ENCODE measurements at places on chromosomes 13 and 19. TPM values are rescaled to one million over a fixed set of nuclear protein-coding genes. Genes with fewer than 3 reads are reported as not detected.

- no peak for DNase-seq
Measured at GRCh38 chr19:18551631-18552030, 6.0 kb upstream of the KXD1 start.

SIGLEC14 gene
- total RNA-seq: not detected

DNA sequence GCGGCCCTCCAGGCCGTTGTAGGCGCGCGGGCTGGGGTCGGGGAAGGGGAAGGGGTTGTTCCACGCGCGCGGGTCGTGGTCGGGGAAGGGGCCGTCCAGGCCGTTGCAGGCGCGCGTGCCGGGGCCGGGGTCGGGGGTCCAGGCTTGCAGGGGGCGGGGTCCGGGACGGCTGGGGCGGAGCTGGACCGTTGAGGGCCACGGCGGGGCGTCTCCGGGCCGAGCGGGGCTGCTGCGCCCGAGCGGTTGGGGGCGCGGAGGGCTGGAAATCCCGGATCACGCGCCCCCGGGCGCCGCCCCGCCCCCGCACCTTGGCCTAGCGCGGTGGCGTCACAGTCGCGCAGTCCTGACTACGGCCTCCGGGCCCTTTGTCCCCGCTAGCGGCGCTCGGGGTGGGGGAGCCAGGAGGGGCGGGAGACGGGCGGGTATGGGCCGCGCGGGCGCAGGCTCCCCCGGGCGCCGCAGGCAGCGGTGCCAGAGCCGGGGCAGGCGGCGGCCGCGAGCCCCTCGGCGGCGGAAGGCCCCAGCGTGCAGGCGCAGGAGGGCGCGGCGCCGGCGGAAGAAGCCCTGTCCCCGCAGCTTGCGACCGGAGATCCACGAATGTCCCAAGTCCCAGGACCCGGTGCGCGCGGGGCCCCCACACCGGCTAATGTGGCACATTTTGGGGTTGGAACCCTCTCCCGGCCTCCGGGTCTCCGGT lies 665 bp downstream of the GPX4 start:
- no peak for DNase-seq

- DNase-seq: no peak
Measured at GRCh38 chr19:38276942-38277517, 12.7 kb downstream of the SPINT2 start.

MADCAM1 gene
- total RNA-seq: 1.1 TPM

SCGB2B2 gene
- 0.24 TPM for total RNA-seq

GRCh38 chr19:54325194-54325621 lies 12.2 kb upstream of the LILRA5 start:
- no peak for DNase-seq

DNA sequence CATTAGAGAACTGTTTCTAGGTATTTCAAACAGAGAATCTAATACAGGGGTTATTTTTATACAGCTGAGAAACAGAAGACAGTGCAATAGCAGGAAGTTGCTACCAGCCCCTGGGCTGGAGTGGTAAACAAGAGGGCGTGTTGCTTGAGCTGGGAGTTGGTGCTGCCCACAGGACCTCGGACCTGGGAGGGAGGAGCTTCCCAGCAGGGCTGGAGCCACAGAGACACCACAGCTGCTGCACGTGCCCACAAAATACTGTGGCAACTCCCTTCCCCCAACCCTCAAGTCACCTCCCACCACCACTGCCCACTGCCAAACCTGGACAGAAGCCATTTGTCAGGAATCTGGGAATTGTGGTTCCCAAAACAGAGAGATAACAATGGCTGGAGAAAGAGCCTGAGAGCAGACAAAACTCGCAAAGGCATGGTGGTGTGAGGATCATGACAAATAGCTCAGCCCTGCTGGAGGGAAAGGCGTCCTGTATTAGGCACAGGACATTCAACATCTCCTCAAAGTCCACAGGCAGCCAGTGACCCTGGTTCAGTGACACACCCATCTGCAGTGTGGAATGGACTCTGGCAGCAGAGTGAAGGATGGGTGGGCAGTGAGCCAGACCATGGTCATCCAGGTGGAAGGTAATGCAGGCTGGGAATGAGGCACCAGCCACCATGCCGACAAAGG lies 57.2 kb downstream of the SPATA13 start:
- no peak for DNase-seq

LRRC25 gene
- not detected for total RNA-seq

ANKRD24 gene
- 0.89 TPM for total RNA-seq

DNA sequence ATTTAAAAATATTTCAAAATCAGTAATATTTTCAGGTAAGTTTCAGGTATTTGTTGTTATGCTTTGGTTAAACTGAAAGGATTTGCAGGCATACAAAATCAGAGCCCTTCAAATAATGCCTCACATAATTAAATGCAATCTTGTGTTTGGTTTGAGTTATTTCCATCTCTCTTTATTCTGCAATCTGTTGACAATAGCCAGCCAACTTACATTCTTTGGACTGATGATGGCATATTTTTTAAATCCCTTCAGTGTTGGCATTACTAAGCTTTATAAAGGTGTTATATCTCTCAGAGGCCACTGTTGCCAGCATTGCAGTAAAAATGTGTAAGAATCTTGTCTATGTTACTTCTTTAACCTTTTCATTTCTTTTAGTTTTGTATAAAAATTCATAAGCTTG lies 257.2 kb upstream of the RFC3 start:
- DNase-seq: no peak

KCNJ14 gene
- 1.6 TPM for total RNA-seq

- DNase-seq: no peak
Measured at GRCh38 chr13:65959305-65959704, 1270.8 kb downstream of the PCDH9 start.

PRR22 gene
- total RNA-seq: 2.0 TPM

ONECUT3 gene
- not detected for total RNA-seq

GRCh38 chr19:41430922-41431321 lies 3.7 kb upstream of the B3GNT8 start:
- DNase-seq: no peak

DNA sequence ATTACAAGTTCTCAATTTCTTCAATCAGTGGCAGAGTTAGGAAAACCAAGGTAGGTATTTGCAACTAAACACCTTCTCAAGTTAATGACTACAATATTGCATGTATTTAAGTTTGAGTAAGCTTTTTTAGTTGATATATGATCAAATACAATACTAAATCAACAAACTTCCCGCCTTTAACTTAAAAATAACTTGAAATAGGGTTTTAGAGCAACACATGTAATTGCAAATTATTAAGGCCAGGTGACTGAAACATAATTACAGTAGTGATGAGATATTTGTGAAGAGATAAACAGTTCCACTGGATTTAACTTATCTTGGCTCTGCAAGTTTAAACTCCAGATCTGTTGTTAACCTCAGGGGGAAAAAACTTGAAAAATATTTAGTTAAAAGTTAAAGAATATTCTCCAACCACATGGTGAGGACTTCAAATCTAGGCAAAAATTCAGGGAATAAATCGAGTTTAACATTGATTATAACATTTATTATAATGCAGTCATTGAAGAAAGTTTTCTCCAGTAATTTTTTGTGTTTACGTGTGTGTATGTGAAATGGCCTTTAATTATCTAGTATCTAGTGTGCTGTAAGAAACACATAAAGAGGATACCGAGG lies 3.6 kb downstream of the DACH1 start:
- no peak for DNase-seq

GRCh38 chr13:84917252-84917878 lies 881.9 kb downstream of the SLITRK6 start:
- no peak for DNase-seq

DNA sequence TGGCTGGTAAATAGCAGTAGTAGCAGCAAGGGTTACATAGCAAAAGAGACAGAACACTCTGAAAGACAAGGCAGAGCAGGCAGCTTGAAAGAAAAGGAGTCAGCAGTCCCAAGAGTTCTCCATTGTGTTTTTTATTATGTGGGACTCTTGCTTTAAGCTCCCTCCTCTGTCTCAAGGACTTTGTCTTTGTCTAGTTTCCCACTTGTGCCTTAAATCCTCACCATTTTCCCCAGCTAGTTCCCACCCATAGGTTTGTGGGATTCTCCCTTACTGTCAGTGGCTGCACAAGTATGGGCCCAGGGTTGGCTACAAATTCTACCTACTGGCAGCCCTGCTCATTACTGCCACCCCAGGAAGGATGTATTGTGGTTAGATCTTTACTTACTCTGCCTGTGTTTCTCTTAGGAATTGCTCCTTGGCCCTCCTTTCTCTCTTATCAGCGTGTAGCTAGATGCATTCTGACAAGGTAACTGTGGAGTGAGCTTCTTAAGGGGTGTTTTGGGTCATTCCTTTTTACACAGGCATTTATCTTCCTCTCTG lies 413.4 kb upstream of the PCDH9 start:
- DNase-seq: no peak

ZNF555 gene
- 5.9 TPM for total RNA-seq

DNA sequence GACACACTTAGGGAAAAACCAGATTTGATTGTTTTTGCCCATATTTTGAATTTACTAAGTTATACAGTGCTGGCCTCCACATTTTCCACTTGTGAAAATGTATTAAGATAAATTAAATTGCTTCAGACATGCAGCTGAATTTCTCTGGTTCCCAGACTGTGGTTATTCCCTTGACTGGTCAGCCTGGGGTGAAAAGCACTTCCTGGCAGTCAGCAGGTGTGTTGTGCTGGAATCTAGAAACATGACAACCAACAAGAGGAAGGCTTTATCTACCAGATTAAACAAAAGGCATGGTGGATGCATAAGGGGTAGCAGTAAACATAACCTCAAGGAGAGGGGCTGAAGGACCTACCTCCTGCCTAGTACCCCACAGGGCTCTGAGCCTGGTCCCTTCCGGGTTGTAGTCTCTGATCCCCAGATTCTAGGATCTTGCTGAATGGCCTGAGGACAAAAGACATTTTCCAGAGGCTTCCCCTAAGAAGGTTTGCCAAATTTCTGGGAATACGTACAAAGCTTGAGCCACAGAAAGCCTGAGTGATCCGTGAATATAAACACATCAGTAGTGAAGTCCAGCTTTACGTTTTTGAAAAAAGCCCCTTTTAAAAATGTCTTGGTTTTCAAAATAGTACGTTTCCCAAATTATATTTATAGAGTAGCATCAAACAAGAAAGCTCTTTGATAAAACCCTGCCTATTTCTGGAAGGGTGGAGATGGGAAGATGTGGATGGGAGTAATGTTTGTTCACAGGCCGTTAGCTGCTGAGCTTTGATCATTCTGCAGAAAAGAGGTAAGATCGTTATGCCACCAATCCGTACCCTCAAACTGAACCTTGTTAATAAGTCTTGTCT lies 133.4 kb downstream of the LACC1 start:
- no peak for DNase-seq

- no peak for DNase-seq
Measured at GRCh38 chr13:75135325-75135825, 346.6 kb downstream of the TBC1D4 start.

GRCh38 chr13:58579468-58579867 lies 947.9 kb downstream of the PCDH17 start:
- DNase-seq: no peak

- no peak for DNase-seq
Measured at GRCh38 chr19:541699-542098, 2.2 kb upstream of the GZMM start.

- DNase-seq: no peak
Measured at GRCh38 chr13:39411511-39411910, 191.5 kb downstream of the LHFPL6 start.

KLK4 gene
- total RNA-seq: not detected

DNA sequence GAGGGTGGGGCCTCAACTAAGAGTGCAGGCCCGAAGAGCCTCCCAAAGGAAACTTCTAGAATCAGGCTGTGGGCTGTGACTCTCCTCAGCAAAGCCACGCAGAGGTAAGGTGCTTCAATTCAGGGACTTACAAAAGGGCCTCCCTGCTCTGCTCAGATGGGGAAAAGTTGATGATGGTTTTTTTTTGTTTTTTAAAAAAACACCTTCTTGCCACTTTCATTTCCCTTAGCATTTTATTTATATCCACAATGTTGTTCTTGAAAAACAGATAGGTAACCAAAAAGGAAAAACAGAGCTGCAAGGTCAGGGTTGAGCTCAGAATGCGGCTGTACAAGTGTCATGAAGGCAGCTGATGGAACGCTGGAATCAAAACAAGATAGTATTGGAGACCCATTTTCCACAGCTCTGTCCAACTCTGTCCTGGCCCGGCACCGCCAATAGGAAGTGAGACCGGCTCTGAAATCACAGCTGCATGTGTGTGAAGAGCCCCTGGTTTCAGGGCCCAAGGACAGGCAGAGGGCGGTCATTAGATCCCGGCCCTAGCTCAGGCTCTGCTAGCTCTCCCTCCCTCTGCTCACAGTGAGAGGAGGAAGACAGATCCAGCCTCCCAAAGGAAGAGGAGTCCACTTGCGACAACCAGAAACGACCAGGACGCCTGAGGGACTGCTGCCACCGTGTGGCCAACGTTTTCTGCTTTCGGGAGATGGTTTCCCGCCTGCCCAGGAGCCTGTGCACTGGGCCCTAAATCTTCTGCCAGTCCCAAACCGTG lies 58.3 kb downstream of the KLF2 start:
- DNase-seq: peak; percentile 91

- DNase-seq: peak; percentile 93
Measured at GRCh38 chr19:11887611-11888531, at the start of gene ZNF69. Gene ZNF69 (plus strand): TSS chr19:11887782. CDS start chr19:11887924, 142 bp downstream.

- DNase-seq: peak; percentile 90
Measured at GRCh38 chr19:4567584-4568071, 8.1 kb upstream of the SEMA6B start.

GRCh38 chr13:33015791-33016323 lies 366 bp upstream of the KL start:
- DNase-seq: no peak

C1QTNF9 gene
- total RNA-seq: not detected

ZNF587B gene
- total RNA-seq: 16.5 TPM

Measured in osteocyte (in vitro differentiated cells).